ENCODE measurements at places on chromosomes 2 and 18. TPM values are rescaled to one million over a fixed set of nuclear protein-coding genes. Genes with fewer than 3 reads are reported as not detected.

MC4R gene
- total RNA-seq: not detected

- H3K27me3 ChIP-seq: peaks cover 2% of the 10 kb centered on the region
- peaks cover 12% of the 10 kb centered on the region for H3K36me3 ChIP-seq
- peaks cover 42% of the 10 kb centered on the region for H3K4me1 ChIP-seq
Measured at GRCh38 chr18:9614401-9615279, at the start of gene PPP4R1. Gene PPP4R1, minus strand, starts transcription at chr18:9614559. Its CDS starts 75 bp downstream, at chr18:9614484.

FAP gene
- not detected for total RNA-seq

DNA sequence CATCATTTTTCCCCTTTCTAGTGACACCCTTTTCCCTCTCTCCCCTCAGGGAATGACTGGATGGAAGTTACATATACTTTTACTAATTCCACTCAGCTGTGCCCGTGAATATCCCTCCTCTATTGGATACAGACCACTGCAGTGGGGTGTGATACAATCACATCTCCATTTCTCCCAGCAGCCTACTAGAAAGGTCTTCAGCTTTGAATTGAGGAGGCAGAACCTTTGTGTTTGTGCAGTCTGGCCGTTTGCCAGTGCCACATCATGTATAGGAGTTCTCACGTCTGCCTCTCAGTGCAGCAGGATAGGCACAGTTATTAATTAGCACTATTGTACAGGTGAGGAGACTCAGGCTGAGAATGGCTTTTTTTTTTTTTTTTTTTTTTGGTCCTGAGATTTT is 16.4 kb downstream of the TNFRSF11A start:
- H3K27me3 ChIP-seq: peaks cover 2% of the 10 kb centered on the region
- H3K4me1 ChIP-seq: peaks cover 54% of the 10 kb centered on the region
- H3K36me3 ChIP-seq: peaks cover 17% of the 10 kb centered on the region
- no peak overlapping the region for H3K4me3 ChIP-seq
- no peak overlapping the region for H3K27ac ChIP-seq
- no peak for DNase-seq

DNA sequence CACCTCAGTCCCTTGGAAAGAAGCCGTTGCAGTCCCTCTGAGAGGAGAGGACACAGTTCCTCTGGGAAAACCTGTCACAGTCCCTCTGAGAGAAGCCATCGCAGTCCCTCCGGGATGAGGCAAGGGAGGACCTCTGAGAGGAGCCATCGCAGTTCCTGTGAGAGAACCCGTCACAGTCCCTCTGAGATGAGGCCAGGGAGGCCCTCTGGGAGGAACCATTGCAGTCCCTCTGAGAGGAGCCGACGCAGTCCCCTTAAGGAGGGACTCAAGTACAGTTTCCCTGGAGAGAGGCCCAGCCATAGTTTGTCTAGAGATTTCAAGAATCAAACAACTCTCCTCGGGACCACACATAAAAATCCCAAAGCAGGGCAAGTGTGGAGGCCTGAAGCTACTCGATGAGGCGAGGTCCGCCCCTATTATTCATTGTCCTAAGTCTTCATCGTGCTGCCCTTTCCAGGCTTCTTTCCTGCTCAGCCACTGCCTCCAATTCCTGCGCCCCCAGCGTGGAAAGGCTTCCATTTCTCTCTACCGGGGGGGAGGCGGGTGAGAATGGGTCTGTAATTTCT is 630 bp upstream of the ZNF512 start:
- H3K27me3 ChIP-seq: peaks cover 10% of the 10 kb centered on the region
- peaks cover 42% of the 10 kb centered on the region for H3K4me1 ChIP-seq
- peak overlapping the region; percentile 79 for H3K27ac ChIP-seq
- DNase-seq: no peak
- H3K36me3 ChIP-seq: peaks cover 28% of the 10 kb centered on the region

All from activated T-helper 1 cell treated with anti-CD3 and anti-CD28 coated beads, Interleukin-12 subunit alpha, Interleukin-12 subunit beta, Interleukin-2, Interleukin-4 antibody, amounts not matched to agents 30 ng/mL and 10 ng/mL and 1 ng/mL, durations not matched to agents 14 hours and 24 hours and 36 hours (primary cell).